ENCODE measurements at places on chromosomes 2 and 18.

- no peak for DNase-seq
Measured at GRCh38 chr18:2331491-2331890, 239.8 kb downstream of the METTL4 start.

- DNase-seq = no peak
Measured at GRCh38 chr2:241356871-241357260, 781 bp downstream of the FARP2 start.

DNA sequence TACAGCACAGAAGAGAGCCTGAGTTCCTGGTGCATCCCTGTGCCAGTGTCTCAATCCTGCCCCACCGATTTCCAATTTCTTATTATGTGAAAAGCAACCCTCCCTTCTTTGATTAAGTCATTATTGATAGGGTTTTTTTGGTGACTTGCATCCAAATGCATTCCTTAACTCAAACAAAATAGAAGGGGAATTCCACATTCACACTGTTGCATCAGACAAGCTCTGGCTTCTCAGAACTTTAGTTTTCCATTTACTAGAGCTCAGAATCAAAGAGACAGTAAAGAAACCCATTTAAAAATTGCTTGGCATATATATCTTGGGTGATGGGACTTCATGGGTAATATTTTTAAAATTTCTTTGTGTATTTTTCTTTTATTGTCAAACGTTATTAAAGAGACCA, 13.8 kb upstream of the TMEM200C start:
- no peak for DNase-seq

- no peak for DNase-seq
Measured at GRCh38 chr2:122627388-122627787, 871.9 kb downstream of the TSN start.

- no peak for DNase-seq
Measured at GRCh38 chr2:109549016-109549590, 64.7 kb downstream of the SEPTIN10 start.

DNA sequence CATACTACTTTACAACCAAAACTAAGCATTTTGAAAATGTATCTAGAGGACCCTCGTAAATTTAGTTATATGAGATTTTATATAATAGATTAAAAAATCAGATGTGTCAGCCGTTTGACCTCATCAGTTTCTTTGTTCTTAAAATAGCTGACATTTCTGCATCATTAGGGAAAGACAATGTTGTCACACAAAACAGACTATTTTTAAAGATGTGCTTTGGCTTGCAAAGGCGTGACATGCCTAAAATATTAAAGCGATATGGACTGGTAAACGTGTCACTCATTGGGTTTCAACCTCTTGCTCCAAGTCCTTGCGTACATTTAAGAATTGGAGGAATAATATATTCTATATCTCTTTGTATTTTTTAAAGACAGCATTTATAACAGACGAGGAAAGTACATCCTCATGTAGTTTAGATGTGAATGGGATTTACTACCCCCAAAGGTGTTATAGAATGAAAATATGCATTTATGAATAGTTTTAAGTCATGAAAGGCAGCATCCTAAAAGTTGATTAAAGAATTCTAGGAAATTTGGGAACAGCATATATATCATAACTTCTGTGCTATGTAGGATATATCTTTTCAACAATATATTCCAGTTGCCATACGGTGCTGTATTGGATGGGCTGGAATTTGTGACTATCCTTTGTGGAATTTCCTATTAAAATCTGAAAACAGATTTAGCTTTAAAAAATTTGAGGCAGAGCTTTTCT, 3.8 kb downstream of the MYL12A start:
- DNase-seq = no peak

DNA sequence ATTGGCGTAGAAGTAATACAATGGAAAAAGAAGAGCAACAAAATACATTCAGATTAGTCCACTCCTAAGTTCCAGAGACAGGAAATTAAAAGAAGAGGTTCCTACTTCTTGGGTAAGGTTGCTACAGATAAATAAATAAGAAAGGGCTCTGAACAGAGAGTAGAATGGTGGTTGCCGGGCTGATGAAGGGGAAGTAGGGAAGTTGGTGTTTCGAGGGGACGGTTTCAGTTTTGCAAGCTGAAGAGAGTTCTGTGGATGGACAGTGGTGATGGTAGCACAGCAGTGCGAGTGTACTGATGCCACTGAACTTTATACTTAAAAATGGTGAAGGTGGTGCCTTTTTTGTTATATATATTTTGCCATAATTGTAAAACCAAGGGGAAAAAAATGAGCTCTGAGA, 48.2 kb downstream of the CABYR start:
- DNase-seq = no peak

DNA sequence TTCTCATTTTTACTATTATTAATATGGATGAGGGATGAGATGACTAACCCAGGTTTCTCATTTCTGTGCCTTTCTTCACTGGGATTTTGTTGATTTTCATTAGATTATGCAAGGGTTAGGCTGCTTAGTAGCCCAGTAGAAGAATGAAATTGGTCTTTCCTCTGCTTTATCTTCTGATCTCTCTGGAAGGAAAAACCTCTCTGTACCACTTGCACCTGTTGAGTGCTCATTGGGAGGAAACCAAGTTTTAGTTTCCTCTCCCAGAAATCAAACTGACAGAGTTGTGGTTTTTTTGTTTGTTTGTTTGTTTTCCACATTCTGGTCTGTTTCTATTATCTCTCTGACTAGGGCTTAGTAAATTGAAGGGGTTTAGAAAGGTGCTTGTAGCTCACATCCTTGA, 60.8 kb downstream of the KIAA1328 start:
- no peak for DNase-seq

DNA sequence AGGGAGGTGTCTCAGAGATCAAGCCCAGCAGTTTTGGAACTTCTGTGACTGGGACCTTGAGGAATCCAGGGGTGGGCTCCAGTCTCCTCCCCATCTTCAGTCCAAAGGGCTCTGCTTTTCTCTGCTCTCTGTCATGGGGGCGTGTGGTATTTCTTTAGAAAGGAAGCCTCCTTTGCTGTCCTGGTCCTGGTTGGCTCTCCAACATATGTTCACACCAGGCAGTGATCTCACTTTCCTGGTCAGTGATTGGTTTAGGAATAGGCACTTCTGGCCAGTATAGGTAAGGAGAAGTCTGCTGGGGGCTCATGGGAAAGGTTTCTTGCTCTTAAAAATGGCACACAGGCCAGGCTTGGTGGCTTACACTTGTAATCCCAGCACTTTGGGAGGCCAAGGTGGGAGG, 115.5 kb upstream of the HAAO start:
- no peak for DNase-seq

DNA sequence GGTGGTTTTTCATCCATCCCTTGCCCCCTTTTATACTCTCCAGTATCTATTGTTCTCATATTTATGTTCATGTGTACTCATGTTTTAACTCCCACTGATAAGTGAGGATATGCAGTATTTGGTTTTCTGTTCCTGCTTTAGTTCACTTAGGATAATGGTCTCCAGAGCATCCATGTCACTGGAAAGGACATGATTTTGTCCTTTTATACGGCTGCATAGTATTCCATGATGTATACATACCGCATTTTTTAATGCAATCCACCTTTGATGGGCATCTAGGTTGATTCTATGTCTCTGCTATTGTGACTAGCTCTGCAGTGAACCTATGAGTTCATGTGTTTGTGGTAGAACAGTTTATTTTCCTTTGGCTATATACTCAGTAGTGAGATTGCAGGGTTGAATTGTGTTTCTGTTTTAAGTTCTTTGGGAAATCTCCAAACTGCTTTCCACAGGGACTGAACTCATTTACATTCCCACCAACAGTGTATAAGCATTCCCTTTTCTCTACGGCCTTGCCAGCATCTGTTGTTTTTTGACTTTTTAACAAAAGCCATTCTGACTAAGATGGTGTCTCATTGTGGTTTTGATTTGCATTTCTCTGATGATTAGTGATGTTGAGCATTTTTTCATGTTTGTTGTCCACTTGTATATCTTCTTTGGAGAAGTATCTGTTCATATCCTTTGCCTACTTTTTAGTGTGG, 420.2 kb downstream of the THSD7B start:
- no peak for DNase-seq

GRCh38 chr2:176793792-176794191, 418.8 kb upstream of the HNRNPA3 start:
- DNase-seq = no peak

DNA sequence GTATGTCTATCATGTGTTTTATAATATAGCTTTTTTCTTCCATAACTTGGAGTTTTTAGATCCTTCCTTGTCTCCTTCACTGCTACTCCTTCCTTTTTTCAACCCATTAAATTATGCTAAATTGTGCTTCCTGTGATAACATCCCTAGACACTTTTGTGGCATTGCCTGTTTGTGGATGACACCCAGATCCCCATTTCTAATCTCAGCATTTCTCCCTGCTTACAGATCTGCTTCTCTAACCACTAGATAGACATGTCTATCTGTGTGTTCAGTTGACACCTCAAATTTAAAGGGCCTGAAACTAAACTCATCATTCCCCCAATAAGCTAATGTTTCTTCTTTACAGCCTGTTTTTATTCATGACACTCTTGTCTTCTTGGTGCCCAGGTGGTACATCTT, 244.8 kb downstream of the BABAM2 start:
- DNase-seq = no peak

- no peak for DNase-seq
Measured at GRCh38 chr18:39732918-39733317, 2167.3 kb upstream of the CELF4 start.

GRCh38 chr2:84905181-84906107, at the start of gene TMSB10:
Gene TMSB10 (plus strand): TSS chr2:84905656.
- peak; percentile 76 for DNase-seq

DNA sequence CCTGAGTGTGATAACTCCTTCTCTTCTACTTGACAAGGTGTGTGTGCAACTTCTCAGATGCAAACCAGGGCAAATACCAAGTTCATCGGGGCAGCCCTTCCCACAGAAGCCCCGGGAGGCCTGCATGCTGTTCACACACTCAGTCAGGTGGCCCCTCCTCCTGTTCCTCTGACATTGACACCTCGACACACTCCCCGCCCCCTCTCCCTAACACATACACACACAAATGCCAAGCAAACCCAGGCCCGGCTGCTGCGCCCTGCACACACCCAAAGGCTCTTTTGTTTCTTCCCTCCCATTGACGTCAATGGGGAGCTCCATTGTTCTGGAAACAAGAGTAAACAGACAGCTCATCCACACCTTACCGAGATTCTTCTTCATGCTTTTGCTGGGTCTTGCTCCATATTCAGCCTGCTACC, 1.7 kb upstream of the PER2 start:
- peak; percentile 40 for DNase-seq

DNA sequence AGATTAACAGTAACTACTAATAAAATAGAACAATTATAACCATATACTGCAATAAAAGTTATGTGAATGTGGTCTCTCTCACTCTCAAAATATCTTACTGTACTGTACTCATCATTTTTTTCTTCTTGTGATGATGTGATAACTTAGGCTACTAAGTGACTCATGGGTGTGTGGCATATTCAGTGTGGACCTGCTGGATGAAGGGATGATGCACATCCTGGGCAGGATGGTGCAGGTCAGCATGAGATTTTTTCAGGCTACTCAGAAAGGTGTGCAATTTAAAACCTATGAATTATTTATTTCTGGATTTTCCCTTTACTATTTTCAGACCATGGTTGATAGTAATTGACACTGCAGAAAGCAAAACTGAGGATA, 90.7 kb downstream of the NCKAP5 start:
- DNase-seq = no peak

- no peak for DNase-seq
Measured at GRCh38 chr2:232042911-232043574, 81.5 kb downstream of the DIS3L2 start.

GRCh38 chr2:8022908-8023640, 658.8 kb upstream of the ID2 start:
- DNase-seq = no peak

- DNase-seq = no peak
Measured at GRCh38 chr2:19137433-19137832, 221.0 kb downstream of the OSR1 start.
